ENCODE measurements at places on chromosomes 12 and 14. TPM values are rescaled to one million over a fixed set of nuclear protein-coding genes. Genes with fewer than 3 reads are reported as not detected.

Gene PZP
- 0.23 TPM for total RNA-seq

Gene RNASE2
- total RNA-seq: 0.92 TPM

Gene TCL1B
- total RNA-seq: not detected

Gene SERPINA1
- 3.2 TPM for total RNA-seq

Gene PFKM
- 114 TPM for total RNA-seq

Gene LRP1
- total RNA-seq: 114 TPM

Gene SSTR1
- total RNA-seq: 14.3 TPM

Gene PTPRQ
- 2.5 TPM for total RNA-seq

Gene FIGNL2
- 1.2 TPM for total RNA-seq

Gene RASSF9
- 7.2 TPM for total RNA-seq

Gene KCNK13
- total RNA-seq: 3.0 TPM

Gene NEUROD4
- 0.23 TPM for total RNA-seq

Gene ART4
- 0.46 TPM for total RNA-seq

Gene IL31
- not detected for total RNA-seq

Gene PLEKHD1
- total RNA-seq: 0.23 TPM

Gene TMEM263
- total RNA-seq: 50.7 TPM

Gene FAM186B
- total RNA-seq: not detected

Gene BRAP
- total RNA-seq: 23.3 TPM

Gene SPTB
- total RNA-seq: 28.1 TPM

Gene SLC25A21
- total RNA-seq: 2.1 TPM

Gene TMEM132C
- 8.1 TPM for total RNA-seq

Gene RIMBP2
- 32.8 TPM for total RNA-seq

Gene CBLN3
- 0.46 TPM for total RNA-seq

Gene TPPP2
- not detected for total RNA-seq

Gene NINJ2
- 1.8 TPM for total RNA-seq

Gene TAS2R10
- 3.7 TPM for total RNA-seq

Gene NELL2
- total RNA-seq: 462 TPM

Gene MUCL1
- not detected for total RNA-seq

Gene ZFHX2
- total RNA-seq: 3.5 TPM

Gene BCL7A
- 39.7 TPM for total RNA-seq

Gene HNF1A
- not detected for total RNA-seq

Gene VDR
- total RNA-seq: 0.23 TPM

Gene TEX52
- not detected for total RNA-seq

Gene TSHR
- total RNA-seq: 0.92 TPM

Gene SLC2A13
- total RNA-seq: 127 TPM

Gene NPFF
- total RNA-seq: 1.2 TPM

Gene TGM1
- total RNA-seq: 3.0 TPM

Gene ARHGEF40
- 23.5 TPM for total RNA-seq

Gene AHSA1
- 111 TPM for total RNA-seq

Gene CLMN
- total RNA-seq: 3.2 TPM

Gene PLEK2
- 0.69 TPM for total RNA-seq

Gene MOK
- 39.9 TPM for total RNA-seq

Gene ASCL1
- 14.5 TPM for total RNA-seq

Gene KRT86
- 0.46 TPM for total RNA-seq
